ENCODE measurements at places on chromosomes 4 and X.

DNA sequence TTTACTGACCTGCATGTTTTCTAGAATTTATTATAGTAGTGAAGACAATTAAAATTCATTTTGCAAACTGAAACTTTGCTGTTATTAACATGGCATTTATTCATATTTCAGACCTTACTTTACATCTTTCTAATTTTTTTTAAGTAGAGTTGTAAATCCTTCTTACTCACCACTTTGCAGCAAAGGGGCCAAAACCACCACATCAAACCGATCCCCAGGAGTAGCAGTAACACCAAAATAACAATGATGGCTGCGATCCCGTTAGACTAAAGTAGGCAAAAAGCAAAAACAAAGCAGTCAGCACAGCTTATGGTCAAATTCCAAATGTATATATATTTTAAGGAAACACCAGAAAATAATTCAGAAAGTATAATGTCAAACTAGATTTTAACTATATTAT lies 64.7 kb downstream of the ANTXR2 start:
- peak; percentile 16 for DNase-seq

DNA sequence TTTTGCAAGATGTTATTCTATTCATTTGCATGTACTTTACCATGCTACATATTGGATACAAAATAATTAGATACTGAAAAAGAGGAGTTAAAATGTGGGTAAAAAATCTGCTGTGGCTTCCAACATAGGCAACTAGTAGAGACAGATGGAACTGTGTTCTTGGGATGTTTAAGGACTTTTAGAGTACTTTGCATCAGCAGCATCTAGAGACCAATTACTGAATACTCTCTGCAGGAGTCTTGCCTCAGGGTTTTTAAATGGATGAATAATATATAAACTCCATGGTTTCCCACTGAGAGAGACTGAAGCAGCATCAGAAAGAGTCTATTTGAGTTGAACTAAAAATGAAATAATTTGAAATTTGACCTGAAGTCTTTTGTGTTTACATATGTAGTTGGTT lies 676.7 kb downstream of the GALNTL6 start:
- no peak for DNase-seq

GRCh38 chr4:86818211-86818610 lies 31.0 kb downstream of the SLC10A6 start:
- DNase-seq = no peak

DNA sequence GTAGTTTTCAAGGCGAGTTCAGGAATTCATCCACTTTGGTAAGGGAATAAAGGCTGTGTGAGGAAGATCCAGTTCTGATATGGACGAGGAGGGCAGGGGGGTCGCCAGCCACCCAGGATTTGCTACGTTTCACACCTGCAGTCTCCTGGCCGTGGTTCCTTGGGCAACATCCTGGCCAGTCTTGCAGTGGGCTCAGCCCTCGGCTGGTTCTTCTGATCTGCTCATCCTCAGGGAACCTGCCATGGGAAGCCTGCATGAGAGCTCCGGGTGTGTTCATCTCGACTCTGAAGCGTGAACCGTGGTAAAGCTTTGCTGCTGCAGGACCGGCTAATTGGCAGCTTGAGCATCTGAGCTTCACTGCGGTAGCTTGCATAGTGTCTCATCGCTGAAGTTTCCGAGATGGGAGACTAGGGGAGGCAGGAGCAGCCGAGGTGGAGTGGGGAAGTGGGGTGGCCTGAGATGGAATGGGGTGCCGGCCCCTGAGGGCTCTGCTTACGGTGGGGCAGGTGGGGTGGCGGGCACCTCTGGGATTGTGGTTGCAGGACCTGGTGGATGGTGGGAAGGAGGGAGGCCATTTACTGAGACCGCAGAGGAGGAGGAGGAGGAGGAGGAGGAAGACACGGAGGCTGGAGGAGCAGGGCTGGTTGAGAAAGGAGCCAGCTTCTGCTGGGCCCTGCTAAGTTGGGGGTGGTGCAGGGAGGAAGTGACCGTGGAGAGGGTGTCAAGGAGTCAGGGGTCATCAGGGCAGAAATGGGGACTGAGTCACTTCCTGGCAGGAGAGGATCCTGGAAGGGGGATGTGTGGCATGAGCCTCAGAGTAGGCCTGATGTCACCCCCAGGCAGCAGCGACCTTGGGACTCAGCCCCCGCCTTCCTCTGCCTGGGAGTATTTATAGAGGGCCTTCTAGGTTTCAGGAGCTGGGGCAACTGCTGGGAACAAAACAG lies 213.1 kb upstream of the PSAPL1 start:
- peak; percentile 17 for DNase-seq

GRCh38 chr4:39732728-39733127 lies 34.8 kb downstream of the UBE2K start:
- no peak for DNase-seq

DNA sequence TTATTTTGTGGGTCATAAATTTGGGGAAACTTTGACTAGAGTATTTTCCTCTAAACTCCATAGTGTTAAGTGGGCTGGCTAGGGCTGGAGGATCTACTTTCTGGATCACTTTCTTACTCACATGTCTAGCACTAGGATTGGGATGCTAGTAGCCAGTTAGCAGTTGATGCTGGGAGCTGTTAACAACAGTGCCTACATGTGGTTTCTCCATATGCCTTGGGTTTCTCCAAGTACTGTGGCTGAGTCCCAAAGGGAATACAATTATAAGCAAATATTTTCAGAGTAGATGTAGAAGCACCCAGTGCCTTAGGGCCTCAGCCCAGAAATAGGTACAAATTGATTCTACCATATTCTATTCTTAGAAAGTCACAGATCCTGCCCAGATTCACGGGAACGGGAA lies 1614.9 kb downstream of the ARAP2 start:
- no peak for DNase-seq

DNA sequence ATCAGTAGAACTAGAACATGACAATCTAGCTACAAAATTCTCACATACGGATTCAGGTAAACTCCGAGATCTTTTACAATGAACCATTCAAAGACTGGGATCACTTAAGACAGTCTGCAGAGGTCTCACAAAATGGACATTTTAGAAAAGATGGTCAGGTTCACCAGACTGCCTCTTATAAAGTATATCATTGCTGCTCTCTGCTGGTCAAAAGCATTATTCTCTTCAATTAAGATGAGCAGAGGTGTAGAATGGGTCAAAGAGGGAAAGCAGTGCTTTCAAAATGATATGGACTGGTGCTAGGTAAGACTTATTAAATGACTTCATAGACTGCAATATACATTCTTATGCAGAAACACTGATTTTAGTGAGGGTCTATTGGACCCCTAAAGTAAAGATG lies 434.7 kb downstream of the PACRGL start:
- peak; percentile 41 for DNase-seq
